ENCODE measurements at places on chromosomes 13 and 19.

GRCh38 chr13:52454459-52454819, 839 bp upstream of the CKAP2 start:
- no peak for DNase-seq

- no peak for DNase-seq
These were observed 1.4 kb downstream of the ABCA7 start for GRCh38 chr19:1041272-1041834.

GRCh38 chr13:60213236-60213744, 49.6 kb upstream of the DIAPH3 start:
- no peak for DNase-seq

- DNase-seq = no peak
These were observed 2.5 kb downstream of the PCDH8 start for GRCh38 chr13:52845766-52846566.

DNA sequence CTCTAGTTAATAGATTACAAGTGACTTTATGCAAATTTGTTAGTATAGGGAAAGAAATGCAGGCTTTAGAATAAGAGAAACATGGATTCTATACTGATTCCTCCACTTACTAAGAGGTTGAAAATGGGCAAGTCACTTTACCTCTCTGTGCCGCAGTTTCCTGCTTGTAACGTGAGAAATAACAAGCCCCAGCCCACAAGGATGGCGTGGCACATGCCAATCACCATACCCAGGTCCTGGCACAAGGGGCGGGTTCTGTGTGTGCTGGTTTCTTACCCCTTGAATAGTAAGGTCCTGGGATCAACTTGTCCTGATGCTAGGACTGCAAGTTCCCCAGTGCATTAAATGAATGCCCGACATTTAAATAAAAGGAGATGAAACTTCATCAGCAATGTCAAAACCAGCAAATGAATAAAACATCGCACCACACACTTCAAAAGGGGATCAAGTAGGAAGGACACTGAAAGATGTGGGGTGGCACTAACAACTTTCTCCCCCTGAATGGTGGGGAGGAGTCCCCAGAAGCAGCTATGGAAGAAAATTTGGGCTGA, 7.9 kb upstream of the SIGLEC9 start:
- no peak for DNase-seq

DNA sequence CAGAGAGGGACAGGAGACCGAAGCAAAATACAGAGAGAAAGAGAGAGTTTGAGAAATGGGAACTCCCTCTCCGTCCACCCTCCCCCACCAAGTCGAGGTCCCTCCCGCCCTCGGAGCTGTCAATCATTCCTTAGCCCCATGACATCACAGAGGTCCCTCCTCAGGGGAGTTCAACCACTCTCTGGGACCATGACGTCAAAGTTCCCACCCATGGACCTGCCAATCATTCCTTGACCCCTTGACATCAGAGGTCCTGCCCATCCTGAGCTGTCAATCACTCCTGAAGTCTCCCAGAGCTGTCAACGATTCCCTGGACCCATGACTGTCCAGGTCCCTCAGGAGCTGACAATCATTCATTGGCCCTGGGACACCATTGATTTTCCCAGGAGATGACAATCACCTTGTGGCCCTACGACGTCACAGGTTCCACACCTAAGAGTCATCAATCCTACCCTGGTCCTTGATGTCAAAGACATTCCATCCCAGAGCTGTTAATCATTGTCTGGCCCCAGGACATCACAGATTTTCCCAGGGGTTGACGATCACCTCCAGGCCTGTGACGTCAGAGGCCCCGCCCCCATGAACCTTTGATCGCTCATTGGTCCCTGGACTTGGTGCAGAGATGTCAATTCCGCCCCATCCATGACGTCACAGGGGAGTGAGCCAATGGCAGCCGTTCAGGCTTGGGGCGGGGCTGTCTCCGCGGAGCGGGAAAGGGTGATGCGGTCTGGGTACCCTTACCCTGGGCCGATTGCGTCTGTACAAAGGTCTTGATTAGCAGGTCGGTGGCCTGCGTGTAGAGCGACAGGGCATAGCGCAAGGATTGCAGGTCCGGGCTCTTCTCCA, 61.7 kb downstream of the COLGALT1 start:
- no peak for DNase-seq

DNA sequence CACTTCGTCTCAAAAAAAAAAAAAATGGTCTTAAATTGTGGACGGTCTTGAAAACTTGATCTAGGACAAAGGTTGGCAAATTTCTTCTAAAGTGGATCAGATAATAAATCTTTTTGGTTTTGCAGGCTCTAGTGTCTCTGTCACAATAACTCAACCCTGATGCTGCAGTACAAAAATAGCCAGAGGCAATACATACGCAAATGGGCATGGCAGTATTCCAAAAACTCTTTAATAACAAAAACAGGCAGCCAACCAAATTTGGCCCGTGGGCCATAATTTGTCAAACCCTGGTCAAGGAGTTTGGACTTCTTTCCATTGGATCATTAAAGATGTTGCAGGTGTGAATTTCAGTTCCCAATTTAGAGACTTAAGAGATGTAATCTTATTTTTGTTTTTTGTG, 93.5 kb upstream of the MRI1 start:
- DNase-seq = no peak

DNA sequence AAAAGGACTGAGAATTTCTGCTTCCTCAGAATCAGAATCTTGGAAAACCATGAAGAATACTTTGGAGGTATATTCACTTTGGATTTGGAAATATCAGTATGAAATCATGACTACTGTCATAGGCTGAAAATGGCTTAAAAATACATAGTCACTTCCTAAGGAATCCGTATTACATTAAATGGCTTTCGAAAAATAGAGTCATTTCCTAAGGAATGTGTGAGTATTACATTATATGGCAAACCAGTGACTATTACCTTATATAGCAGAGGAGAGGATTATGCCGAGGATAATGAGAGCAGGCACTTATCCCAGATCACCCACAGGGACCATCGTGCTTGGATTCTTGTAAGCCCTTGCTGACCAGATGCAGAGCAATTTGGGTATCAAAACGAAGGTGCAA, 1471.8 kb downstream of the EFNB2 start:
- DNase-seq = no peak

Data from gastrocnemius medialis (tissue), 4 donors.